Right lobe of liver (tissue), 6 donors: ENCODE measurements at places on chromosomes 2 and 18. TPM values are rescaled to one million over a fixed set of nuclear protein-coding genes. Genes with fewer than 3 reads are reported as not detected.

The NETO1 gene
- not detected for total RNA-seq

The SERPINB13 gene
- not detected for total RNA-seq

- H3K36me3 ChIP-seq: no peaks in the 10 kb centered on the region
- no peak for DNase-seq
- H3K27me3 ChIP-seq: no peaks in the 10 kb centered on the region
- no peak overlapping the region for H3K27ac ChIP-seq
- H3K4me1 ChIP-seq: no peaks in the 10 kb centered on the region
Measured at GRCh38 chr2:41337956-41338355, 709.9 kb upstream of the PKDCC start.

DNA sequence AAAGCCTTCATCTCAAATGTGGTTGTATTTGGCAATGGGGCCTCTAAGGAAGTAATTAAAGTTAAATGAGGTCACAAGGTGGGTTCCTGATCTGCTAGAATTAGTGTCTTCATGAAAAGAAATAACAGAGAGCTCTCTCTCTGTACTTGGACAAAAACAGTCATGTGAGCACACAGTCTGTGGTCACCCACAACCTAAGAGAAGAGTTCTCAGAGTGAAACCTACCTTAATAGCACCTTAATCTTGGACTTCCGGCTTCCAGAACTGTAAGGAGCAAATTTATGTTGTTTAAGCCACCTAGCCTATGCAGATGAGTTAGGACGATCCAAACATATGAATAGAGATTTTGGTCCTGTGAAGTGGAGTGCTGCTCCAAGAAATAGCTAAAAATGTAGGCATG is 758.9 kb downstream of the LRRTM4 start:
- DNase-seq: no peak
- H3K36me3 ChIP-seq: no peaks in the 10 kb centered on the region
- H3K4me3 ChIP-seq: no peak overlapping the region

- no peaks in the 10 kb centered on the region for H3K27me3 ChIP-seq
- no peak for DNase-seq
- no peak overlapping the region for H3K4me3 ChIP-seq
- no peak overlapping the region for H3K27ac ChIP-seq
- no peaks in the 10 kb centered on the region for H3K36me3 ChIP-seq
Measured at GRCh38 chr18:49648326-49648725, 86.5 kb downstream of the LIPG start.

- H3K4me3 ChIP-seq: no peak overlapping the region
- DNase-seq: no peak
- H3K36me3 ChIP-seq: no peaks in the 10 kb centered on the region
Measured at GRCh38 chr18:6273423-6273822, 141.3 kb downstream of the L3MBTL4 start.

DNA sequence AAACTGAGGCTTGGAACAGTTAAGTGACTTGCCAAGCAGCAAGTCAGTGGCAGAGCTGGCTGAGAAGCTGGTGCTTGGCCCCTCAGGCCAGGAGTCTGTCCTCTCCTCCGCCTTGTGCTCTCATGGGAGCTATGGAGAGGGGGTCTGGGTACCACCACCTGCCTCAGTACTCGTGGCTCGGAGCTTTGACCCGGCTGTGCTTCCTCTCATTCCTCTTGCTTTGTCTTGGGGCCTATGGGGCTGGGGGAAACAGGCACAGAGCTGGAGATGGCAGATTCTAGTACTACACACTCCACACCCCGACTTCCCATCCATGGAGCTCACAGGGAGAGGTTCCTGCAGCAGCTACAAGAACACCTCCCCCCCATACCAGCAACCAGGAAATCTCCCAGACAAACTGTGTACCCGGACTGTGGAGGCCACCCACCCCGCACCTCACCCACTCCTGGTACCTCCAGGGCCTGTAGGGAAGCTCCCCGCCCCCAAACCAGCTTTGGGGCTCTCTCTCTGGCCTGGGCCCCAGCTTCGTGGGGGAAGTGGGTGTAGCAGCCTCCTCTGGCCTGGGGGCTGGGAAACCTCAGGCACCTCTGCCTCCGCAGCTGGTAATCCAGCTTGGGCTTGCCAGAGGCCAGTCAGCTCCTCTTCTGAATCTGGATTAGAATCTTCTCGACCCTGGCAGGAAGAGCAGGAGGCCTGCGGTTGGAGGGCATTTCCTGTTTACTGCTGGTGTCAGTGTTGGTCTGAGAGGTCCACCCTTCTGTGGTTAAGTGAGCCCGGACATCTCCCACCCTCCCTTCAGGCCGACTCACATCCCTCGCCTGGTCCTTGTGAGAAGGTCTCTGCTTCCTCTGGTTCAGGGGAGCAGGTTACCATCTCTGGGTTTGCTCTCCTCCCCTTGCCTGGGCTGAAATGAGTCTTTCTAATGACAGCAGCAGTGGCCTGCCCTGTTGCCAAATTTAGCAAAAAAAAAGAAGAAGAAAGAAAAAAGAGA is 22.3 kb upstream of the RHOB start:
- H3K4me1 ChIP-seq: no peaks in the 10 kb centered on the region

- H3K4me1 ChIP-seq: no peaks in the 10 kb centered on the region
- H3K4me3 ChIP-seq: no peak overlapping the region
- DNase-seq: no peak
- H3K27me3 ChIP-seq: no peaks in the 10 kb centered on the region
- H3K36me3 ChIP-seq: no peaks in the 10 kb centered on the region
Measured at GRCh38 chr2:100766256-100766655, 53.7 kb upstream of the NPAS2 start.

DNA sequence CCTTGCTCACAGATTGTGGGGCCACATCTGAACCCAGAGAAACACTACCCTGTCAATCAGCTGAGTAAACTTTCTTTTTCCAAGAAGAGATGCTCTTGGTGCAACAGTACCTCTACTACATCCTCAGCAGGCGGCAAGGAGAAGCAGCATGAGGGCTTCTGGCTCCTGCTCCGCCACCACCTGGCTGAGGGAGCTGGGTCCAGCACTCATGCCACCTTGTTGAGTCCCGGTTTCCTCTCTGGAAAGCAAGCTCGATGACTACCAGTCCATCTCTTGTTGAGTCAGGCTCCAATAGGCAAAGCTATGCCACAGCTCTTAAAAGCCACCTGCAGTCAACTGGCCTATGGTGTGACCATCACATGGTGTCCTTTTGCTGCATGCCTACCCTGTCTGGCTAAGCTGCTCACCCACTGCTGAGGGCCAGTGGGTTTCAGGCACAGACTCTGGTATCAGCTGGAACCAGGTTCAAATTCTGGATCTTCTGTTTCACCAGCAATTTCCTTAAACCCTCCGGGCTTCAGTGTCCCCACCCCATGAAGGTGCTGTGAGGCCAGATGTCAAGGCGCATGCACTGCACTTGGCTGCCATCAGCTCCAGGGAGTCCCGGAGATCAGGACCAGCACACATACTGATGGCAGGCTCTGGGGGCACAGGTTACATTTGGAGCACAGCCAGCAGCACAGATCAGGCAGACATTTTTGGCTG is 42.5 kb upstream of the ACAA2 start:
- no peaks in the 10 kb centered on the region for H3K36me3 ChIP-seq
- no peaks in the 10 kb centered on the region for H3K27me3 ChIP-seq
